ENCODE measurements at places on chromosomes 5 and 9.

GRCh38 chr5:117893211-117893610 is 1095.1 kb downstream of the DTWD2 start:
- DNase-seq = no peak

DNA sequence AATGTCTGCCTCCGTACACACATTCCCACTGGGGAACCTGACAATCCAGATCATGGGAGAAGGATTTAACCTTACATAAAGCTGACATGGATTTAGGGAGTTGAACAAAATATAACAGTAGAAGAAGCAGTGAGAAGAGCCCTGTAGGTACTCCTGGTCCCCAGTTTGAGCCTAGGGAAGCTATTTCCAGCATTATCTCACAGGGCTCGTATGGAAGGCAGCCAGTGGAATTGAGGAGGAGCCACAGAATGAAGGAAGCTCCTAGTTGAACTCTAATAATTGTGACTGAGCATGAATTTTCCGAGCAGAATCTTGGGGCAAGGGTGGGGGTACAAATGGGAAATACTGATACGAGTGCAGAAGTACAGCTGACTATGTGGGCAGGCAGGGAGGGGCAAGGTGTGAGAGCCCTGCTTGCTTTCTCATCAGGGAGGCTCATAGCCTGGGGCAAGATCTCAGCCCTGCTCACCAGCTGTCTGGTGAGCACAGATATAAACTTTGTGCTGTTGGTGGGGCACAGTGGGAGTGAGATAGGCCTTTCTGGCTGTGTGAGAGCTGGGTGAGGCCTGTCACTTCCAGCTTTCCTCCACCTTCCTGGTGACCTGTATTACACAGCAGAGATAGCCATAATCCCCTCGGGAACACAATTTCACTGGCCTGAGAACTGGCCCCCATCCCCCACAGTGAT is 290.7 kb upstream of the IL12B start:
- no peak for DNase-seq

DNA sequence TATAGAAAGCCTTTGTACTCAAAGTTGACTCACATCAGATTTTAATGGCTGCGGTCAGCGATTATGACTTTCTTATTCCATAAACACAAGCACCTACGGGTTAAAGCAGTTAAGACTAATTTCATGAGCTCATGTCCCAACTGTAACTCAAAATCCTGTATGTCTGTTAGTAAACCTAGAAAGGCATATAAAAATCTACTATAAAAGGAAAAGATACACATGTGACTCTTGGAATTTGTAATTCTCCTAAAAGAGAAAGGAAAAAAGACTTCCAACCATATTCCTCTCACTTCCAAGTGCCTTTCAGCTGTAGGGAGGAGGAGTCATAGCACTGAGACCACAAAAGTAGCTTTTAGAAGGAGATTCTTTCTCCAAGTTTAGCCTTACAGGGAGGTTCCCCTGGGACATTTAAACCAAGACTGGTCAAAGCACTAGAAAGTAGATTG is 129.1 kb downstream of the EBF1 start:
- no peak for DNase-seq

DNA sequence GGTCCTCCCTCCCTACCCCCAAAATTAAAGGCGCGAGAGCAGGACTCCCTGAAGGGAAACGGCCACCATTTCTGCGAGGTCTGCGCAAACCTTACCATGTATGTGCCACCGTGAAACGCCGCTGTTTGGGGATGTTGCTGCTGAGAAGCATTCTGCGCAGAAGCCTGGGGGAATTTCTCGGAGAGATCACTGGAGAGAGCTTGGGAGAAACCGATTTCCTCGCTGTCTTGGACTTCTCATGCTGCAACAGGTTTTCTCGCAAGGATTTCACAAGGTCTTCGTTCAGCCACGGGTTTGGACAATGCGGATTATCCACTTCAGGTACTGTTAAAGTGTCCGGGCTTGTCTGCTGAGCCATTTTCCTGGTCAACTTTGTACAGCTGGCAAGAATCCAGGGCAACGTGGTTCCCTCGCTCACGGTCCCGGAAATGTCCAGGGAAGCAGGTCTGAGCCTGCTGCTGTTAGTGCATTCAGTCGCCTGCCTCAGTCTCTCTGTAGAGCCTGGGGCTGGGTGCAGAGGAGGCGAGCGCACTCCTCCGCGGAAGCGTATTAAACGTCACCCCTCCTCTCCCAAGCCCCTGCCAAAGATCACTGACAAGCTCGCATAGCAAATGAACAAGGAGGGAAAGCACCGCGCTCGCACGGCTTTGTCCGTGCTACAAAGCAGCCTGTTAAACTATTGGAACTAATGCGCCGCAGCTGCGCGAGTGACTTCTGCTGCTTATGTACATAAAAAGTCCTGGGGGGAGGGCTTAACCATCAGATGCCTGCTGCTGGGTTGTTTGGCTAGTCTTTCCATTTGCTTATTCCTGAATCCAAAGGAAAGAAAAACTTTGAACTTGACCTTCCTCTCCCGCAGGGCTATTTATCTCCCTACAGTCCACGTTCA is 125.1 kb downstream of the PDE4D start:
- DNase-seq = peak; percentile 19

- no peak for DNase-seq
Measured at GRCh38 chr9:108351571-108351970, 504.2 kb downstream of the ACTL7B start.

GRCh38 chr5:157747766-157748700 is 4.5 kb downstream of the LSM11 start:
- DNase-seq = no peak

GRCh38 chr5:150221471-150221870 is 31.6 kb downstream of the SLC6A7 start:
- DNase-seq = no peak

GRCh38 chr9:131303381-131304321 is 14.1 kb downstream of the PLPP7 start:
- DNase-seq = no peak

GRCh38 chr5:168883281-168883741 is 304.1 kb upstream of the PANK3 start:
- DNase-seq = no peak

GRCh38 chr5:153470736-153471135 is 19.7 kb upstream of the GRIA1 start:
- DNase-seq = no peak

GRCh38 chr5:129096382-129096991 is 1.9 kb downstream of the ISOC1 start:
- no peak for DNase-seq

GRCh38 chr5:131587541-131587940 is 47.5 kb downstream of the RAPGEF6 start:
- DNase-seq = no peak

- DNase-seq = no peak
Measured at GRCh38 chr5:154384480-154385235, 61.1 kb upstream of the SAP30L start.

DNA sequence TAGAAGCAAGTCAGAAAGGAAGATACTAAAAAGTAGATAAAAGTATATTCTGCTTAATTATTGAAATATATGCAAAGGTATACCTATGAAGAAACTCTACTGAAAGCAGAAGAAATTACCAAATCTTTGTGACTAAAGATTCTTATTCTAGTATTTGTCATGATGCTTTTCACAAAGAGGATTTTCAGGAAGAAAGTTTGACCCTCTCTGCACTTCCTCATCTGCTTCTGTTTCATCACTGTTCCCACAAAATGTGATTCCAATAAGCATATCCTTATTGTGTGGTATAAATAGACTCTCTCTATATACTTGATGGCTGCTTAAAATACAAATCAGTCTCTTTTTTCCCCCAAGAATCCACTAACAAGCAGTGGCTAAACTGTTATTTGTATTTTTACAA is 2139.6 kb upstream of the ACO1 start:
- no peak for DNase-seq

DNA sequence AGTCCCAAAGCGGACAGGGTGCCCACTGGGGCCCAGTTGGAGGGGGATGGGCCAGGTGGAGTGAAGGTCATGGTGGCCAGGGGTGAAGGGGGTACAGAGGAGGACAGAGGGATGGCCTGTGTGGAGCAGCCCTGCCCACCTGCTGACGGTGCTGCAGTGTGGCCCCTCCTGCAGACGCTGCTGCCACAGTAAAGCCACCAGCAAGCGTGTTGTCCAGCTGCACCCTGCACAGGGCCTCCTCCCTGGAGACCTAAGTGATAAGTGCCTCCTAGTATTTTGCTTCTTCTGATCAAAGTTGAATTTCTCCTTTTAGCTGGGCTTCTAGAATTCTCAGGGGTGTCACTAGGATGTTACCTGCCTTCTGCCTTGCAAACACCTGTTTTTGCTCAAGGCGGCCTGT is 299.3 kb upstream of the IRX4 start:
- no peak for DNase-seq

DNA sequence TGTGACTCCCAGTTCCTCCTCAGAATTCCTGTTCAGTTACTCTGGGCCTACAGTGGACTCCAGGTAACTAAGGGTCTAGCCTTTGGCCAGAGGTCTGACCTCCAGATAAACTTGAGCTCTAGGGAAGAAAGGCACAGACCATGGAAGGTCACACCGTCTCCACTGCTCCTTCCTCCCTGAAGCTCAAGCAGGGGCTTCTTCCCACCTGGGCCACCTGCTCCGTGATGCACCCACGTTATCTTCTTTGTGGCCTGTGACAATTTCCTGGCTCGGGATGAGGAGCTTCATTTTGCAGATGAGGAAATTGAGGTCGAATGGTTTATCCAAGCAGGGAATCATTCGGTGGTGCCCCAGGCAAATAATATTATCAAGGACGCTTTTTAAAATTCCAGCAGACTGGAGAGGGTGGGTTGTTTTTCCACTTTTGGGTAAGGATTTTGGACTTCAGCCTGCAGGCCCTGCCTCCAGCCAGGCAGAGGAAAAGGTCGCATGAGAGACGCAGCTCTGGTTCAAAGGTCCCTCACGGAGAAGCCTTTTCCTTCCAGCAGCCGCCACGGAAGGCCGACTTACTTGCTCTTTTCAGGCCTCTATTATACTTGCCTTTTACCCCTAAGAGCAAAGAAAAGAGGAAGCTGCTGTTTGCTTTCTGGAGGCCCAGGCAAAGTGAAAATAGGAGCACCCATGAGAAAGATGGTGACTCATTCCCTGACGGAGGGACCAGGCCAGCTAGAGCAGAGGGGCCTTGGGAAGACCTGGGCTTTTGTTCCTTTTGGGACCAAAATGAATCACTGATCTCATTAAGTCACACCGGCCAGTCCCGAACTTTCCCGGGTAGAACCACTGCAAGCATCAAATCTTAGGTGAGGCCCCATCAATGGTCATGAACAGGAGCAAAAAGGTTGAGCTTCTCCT is 22.8 kb upstream of the DUSP1 start:
- no peak for DNase-seq

- DNase-seq = no peak
Measured at GRCh38 chr9:567128-567746, 274.3 kb upstream of the DMRT1 start.

GRCh38 chr9:129584136-129584535 is 36.8 kb downstream of the C9orf50 start:
- peak; percentile 62 for DNase-seq

DNA sequence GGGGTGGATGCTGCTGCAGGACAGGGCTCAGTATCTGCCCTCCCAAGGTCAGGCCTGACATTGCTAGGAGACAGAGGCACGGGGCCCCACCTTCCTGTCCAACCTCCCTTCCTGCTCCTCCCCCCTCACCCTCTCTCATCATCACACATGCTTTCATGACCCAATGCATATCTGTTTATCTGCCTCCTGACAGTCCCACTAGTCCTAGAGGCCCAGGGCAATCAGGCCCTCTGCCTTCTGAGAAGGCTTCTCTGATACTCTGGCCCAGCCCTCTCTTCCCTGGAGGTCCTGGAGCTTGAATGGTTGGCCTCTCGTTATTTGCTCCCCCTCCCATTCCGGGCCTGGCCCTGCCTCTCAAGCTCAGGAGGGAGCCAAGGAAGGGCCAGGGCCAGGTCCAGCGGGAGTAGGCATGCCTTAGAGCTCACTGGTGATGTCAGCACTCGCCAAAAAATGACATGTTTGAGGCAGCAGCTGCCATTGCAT is 90.6 kb upstream of the SAP30L start:
- DNase-seq = no peak

DNA sequence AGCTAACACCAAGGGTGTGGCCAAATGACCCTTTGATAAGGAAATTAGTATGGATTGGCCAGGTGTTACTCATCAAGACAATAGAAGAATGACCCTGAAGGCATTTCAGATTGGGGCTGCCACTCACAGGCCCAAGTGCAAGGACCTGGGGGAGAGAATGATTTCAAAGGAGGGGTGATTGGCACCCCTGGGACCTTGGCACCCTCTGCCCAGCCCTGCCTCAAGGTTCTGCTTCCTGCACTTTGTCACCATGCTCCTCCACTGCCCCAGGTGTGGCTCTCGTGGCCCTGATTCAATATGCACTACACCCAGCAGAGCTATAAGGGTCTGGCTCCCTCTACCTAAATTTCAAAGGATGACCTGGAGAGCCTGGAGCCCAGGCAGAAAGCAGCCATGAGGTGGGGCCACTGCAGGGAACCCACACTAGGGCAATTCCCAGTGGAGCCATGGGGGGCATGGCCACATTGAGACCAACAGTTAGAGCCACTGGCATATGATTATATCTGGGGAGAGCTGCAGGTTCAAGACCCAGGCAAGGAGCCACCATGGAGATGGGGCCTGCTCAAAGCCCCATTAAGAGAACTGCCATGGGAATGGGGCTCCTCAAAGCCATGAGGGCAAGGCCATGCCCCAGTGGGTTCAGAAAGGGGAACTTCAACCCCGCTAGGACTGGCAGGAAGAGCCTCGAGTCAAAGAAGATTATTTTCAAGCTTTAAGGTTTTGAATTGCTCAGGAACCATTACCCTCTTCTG is 93.0 kb downstream of the CEMIP2 start:
- DNase-seq = no peak

GRCh38 chr5:156020647-156021046 is 306.3 kb upstream of the SGCD start:
- DNase-seq = no peak

- no peak for DNase-seq
Measured at GRCh38 chr5:136409000-136409399, 43.7 kb upstream of the TRPC7 start.

DNA sequence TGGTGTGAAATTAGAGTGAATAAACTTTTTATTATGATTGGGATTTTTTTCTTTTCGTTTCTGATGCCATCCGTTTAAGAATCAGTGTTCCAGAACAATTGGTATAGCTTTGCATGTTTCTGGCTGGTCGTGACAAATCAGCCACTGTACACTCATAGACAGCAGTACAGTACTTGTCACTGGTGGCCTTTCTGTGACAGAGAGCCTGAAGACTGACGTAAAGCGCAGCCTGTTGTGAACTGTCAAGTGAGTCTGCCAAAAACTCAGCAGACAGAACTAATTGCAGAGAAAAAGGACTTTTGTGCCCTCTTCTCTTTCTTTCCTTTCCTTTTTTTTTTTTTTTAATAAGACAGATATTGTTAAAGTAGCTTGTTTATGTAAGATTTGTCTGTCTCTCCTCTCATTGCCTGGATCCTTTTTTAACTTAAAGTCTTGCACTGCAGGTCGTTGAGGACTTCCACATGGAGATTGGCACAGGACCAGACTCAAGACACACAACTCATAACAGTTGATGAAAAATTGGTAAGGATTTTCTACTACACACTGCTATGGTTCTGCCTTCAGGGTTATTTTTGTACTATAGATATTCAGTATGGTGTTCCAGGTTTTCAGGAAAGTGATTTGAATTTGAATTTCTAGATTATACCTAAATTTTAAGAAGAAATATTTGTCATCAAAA is 42.7 kb downstream of the NDUFS4 start:
- DNase-seq = no peak
